ENCODE measurements at places on chromosomes 2 and 18.

DNA sequence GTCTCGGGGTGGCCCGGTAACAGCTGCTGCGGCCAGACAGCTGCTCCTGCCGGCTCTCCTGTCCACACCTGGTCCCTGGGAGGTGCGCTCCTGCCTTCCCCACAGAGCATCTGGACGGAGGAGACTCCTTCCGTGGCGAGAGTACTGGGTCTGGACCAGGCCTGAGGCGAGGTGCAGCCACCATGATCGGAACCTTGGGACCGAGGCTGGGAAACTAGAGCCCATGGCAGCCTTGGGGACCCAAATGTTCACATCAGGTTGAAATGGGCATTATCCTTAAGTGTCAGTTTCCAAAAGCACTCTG lies 628 bp downstream of the GIGYF2 start:
- no peak for DNase-seq

GRCh38 chr18:40532046-40532445 lies 1423.0 kb upstream of the PIK3C3 start:
- no peak for DNase-seq

DNA sequence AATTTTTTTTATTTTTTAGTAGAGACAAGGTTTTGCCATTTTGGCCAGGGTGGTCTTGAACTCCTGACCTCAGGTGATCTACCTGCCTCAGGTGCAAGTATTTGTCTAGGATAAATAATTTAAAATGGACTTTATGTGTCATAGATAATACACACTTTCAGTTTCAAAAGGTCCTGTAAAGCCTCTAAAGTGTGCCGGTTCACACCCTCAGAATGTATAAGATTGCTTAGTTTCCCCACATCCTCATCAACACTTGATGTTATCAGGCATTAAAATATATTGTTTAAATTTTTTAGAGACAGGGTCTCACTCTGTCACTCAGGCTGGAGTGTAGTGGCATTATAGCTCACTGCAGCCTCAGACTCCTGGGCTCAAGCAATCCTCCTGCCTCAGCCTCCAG lies 170.5 kb downstream of the ANKRD44 start:
- DNase-seq, result no peak

DNA sequence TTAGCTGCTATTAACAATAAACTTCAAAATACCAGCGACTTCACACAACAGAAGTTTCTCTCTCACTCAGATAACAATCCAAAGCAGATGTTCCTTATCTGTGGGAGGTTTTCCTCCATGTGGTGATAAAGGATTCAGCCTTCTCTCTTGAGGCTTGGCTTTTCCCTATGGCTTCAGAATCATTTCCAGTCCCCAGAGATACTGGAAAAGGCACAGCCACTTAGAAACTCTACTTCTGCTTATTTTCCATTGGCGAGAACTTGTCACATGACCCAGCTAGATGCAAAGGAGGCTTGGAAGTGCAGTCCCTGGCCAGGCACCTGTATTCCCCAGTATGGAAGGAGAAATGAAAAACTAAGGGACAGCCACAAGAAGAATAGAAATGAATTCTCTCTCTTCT lies 344.8 kb downstream of the MTX2 start:
- no peak for DNase-seq

DNA sequence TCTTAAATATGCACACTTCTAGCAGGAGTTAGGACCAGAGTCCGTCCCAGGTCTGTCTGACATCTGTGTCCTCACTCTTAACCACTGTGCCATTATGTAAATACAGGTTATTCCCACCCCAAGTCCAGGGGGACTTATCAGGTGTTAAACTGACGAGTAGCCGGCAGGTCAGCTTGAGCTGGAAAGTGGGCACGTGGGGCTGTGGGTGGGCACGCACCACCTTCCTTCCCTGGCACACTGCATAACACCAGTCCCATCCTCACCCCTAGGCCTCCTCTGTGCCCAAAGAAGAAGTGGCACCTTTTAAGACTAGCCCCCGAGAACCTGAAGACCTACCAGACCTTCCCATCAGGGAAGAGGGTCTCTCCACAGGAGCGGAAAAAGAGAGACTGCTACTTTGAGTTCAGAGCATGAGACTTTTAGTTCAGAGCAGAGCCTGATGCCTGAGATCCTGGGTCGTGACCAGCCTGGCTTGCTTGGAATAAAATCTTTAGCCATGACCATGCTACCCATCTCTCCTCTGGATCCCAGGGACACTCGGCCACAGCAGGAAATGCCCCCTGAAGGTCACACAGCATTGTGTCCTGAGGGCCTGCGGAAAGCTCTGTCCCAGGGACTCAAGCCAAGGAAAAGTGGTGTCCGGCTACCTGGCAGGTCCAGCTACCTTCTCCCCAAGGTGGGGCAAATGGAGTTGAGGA lies 62.0 kb downstream of the CIB4 start:
- DNase-seq, result no peak

DNA sequence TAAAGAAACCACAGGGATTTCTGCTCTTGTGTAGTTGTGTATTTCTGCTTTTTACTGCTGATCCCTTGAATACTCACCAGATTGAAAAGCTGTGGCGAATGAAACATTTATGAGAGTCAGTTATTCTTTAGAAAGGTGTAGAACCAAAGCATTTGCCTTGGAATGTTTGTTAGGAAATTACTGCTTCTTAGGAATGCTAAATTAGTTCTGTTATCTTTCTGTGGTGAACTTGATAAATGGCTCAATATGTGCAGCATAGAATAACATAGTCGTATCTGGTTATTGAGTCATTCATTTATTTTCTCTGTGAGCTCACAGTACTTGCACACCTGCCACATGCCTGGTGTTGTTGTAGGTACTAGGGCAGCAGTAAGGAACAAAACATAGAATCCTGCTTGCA lies 57.0 kb upstream of the FAM237A start:
- no peak for DNase-seq

Measured in NCI-H2029 (cell line).